ENCODE measurements at places on chromosomes 11 and 22.
A peak's percentile ranks its signal among the peaks of the same experiment; 100 is the strongest.

- DNase-seq = no peak
Observed at GRCh38 chr11:2575591-2576051, 124.2 kb downstream of the KCNQ1OT1 start.

GRCh38 chr11:9633679-9634078 is 30.2 kb upstream of the SWAP70 start:
- DNase-seq = no peak

DNA sequence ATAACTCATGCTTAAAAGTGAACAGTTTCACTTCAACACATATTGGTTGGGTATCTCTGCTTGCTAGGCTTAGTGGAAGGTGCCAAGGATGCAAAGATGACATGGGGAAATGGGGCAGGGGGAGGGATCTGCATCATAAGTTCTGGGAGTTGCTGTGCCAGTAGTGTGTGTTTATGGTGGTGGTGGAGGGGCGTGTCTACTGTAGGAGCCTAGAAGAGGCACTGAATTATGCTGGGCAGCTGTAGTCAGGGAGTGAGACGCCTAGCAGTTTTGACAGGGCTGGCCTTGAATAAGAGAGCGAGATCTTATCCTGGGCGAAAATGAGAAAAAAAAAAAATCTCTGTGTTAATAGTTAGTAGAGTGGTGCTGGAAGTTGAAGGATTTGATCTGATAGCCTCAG is 3.0 kb downstream of the ELMOD1 start:
- no peak for DNase-seq

- DNase-seq = no peak
Observed at GRCh38 chr22:18999008-18999407, 62.9 kb upstream of the PRODH start.

- no peak for DNase-seq
Observed at GRCh38 chr11:13880634-13881033, 81.9 kb upstream of the SPON1 start.

GRCh38 chr11:65856689-65857499 is 1.1 kb downstream of the CFL1 start:
- DNase-seq = peak; percentile 69

DNA sequence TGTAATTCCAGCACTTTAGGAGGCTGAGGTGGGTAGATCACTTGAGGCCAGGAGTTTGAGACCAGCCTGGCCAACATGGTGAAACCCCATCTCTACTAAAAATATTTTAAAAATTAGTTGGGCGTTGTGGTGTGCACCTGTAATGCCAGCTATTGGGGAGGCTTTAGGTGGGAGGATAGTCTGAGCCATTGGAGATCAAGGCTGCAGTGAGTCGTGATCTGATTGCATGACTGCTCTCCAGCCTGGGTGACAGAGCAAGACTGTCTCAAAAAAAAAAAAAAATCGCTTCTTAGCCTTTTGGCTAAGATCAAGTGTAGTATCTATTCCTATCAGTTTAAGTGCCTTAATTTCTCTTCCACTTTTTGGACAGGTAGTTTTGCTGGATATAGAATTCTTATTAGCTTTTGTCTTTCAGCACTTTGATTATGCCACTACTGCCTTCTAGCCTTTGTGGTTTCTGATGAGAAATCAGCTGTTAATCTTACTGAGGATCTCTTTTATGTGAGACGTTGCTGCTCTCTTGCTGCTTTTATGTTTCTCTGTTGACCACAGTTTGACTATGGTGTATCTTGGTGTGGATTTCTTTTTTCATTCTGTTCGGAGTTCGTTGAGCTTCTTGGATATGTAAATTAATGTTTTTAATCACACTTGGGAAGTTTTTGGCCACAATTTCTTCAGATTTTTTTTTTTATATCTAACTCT is 24.7 kb downstream of the CHEK1 start:
- DNase-seq = no peak

DNA sequence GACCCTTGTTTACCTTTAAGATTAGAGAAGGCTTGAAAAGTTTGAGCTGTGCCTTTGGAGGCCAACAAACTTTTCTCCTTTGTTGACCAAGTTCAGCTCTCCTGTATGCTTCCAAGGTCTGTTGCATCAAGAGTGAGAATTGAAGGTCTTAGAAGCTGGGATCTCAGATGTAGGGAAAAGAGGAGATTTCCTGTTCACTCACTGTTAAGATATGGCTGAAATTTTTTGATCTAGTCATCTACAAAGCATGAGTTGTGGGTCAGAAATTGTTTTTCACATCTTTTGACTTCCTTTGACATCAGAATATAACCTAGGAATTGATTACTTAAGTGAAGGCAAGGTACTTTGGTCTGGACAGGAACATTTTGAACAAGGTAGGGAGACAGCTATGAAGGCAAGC is 12.1 kb downstream of the OR51B4 start:
- no peak for DNase-seq

DNA sequence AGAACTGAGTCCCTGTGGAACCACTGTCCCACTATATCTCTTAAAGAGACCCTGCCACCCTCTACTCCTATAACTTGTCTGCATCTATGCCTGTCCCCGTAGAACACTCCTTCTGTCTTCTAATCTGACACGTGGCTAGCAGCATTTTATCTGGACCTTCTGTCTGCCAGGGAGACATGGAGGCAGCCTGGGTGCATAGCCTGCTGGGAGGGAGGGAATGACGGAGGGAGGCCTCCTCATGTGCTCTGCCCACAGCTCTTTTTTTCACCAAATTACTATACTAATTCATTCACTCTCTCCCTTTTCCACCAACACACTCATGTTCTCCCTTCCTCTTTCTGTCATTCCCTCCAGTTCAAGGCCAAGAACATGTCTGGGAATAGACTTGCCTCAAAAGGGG is 7.6 kb upstream of the THRSP start:
- no peak for DNase-seq

DNA sequence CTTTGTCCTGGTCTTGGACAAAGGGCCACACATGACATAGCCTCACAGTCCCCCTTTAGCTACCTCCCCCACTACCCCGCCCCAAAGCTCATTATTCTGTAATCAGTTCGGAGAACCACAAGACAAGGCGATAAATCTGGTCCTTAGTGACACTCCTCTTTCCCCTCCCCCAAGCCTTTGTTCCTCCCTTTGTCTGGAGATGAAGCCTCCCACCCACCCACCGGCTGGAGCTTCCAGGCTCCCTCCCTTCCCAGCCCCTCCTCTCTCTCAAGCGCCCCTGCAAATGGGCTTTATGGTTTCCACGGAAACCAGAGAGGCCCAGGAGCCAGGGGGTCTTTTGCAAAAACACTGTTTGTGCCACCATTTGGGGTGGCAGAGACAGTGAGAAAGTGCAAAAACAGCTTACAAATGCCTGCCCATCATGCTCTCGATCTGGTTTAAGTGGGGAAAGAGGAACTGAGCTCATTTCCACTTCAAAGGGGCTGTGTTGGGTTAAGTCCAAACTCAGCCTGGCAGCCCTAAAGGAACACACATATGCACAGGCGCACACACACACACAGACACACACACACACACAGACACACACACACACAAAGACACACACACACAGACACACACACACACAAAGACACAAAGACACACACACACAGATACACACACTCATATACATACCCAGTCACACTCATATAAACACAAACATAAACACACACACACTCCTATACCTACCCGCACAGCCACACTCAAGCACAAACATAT is 23.5 kb downstream of the APLNR start:
- no peak for DNase-seq

GRCh38 chr11:14904745-14905103 is 12.7 kb upstream of the CYP2R1 start:
- DNase-seq = peak; percentile 47

GRCh38 chr11:1478544-1478943 is 8.0 kb downstream of the MOB2 start:
- DNase-seq = no peak

All from GM12892 (cell line).